GM12878 (cell line): ENCODE measurements at places on chromosomes 2 and 18. TPM values are rescaled to one million over a fixed set of nuclear protein-coding genes. Genes with fewer than 3 reads are reported as not detected.
A peak's percentile ranks its signal among the peaks of the same experiment; 100 is the strongest.

- no peak for DNase-seq
These were observed 49.5 kb downstream of the IKZF2 start for GRCh38 chr2:213101692-213102460.

DNA sequence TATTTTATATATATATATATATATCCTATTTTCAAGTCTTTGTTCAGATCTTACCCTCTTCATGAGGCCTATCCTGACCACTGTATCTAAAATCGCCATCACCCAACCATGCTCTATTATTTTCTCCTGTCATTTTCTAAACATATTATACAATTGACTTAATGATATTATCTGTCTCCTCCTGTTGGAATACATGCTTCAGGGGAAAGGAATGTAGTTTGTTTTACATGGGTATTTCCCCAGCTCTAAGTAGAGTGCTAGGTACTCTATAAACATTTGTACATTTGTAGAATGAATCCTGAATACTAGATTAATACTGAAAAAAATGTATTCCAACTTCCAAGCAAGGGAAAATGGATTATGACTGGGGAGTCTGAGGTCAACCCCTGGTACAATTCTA lies 26.2 kb downstream of the TTC21B start:
- no peak for DNase-seq

- DNase-seq: no peak
These were observed 46.8 kb downstream of the FECH start for GRCh38 chr18:57539702-57540101.

- DNase-seq: no peak
These were observed 272.9 kb upstream of the FIGN start for GRCh38 chr2:164008752-164009151.

MOGAT1 gene
- polyA plus RNA-seq: not detected in 2 replicates

C2orf69 gene
- 20.3 and 20.4 TPM in 2 replicates for polyA plus RNA-seq

DNA sequence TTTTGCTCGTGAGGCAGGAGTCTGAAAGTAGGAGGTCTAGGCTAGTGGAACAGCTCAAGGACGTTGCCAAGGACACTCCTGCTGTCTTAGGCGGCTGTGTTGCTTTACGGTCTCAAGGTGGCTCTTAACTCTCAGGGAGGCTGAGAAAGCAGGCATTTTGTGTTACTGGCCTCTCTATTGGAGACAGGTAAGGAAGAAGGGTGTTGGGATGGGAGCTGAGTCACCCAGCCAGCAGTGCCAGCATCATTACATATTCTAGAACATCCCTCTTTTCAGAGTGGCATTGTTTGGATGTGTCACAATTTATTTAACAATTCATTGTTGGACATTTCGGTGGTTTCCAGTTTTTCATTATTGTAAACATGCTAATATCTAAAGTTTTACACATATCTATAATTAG lies 30.8 kb upstream of the TMEM214 start:
- DNase-seq: no peak

- DNase-seq: no peak
These were observed 67.9 kb downstream of the NCOA1 start for GRCh38 chr2:24558781-24559472.

DNA sequence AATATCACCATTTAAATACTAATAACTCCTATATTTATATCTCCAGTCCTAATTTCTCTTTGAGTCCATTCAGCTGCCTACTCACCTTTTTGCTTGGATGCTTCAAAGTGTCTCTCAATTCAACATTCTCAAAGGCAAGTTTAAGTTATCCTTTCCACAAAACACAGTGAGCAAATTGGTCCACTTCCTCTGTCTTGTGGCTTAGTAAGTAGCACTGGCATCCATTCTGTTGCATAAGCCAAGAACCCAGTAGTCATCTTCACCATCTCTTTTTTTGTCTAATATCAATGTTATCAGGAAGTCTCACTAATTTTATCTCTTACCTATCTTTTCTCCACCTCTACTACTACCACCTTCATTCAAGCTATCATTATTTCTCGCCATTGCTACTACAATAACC lies 27.4 kb upstream of the IL1RL1 start:
- no peak for DNase-seq

DNA sequence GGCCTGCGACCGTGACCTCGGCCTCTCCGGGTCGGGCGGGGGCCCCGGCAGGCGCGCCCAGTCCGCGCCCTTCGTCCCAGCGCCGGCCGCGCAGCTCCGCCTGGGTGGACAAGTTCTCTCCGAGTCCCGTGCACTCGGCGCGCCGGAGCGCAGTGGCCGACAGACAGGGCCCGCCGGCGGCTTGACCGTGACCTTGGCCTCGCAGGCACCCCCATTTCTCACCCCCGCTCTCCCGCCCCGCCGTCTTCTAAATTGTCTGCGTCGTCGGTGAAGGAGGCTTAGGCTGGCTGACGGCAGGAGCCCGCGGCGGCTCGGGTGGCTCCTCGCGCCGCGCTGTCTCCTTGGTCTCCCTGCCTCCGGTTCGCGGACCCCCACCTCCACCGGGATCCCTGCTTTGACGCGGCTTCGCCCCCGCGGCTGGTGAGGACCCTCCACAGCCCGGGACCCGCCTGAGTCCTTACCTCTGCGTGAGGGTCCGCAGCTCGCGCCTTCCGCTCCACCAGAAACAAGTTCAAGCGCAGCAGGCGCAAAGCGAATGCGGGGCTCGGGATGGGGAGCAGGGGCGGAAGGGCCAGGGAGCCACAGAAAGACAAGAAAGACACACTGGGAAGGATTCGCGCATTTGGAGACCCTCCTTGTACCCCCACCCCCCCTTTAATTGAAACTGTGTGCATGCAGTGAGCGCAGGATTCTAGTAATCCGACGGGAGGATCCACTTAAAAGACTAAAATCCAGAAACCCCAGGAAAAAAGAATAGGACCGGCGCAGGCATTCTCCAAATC lies 4.0 kb downstream of the PTGR3 start:
- DNase-seq: no peak

LRRC30 gene
- not detected in 2 replicates for polyA plus RNA-seq

DNA sequence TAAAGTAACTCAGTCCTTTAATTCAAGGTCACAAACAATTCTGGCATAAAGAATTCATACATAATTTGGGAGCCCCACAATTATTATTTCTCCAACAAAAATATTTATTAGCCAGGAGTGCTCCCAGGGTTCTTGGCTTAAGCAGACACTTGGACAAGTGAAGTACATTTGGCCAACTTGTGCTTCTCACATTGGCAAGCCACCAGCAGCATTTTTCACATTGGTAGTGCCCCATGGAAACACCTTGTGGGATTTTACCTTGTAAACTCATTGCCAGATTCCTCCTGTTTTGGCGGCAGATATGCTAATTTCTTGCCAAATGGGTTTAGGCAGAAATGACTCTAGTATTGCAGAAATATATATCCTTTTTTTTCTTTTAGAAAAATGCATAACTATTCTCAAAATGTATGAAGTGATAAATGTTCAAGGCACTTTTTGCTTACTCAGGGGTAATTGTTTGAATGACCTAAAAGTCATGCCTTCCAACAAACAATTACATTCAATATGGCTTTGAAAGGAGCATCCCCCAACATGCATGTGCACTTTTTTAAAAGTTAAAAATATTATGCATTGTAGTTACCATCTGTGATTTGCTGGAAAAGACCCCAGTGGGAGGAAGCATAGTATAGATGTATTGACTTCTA lies 113.5 kb downstream of the CSRNP3 start:
- no peak for DNase-seq

DNA sequence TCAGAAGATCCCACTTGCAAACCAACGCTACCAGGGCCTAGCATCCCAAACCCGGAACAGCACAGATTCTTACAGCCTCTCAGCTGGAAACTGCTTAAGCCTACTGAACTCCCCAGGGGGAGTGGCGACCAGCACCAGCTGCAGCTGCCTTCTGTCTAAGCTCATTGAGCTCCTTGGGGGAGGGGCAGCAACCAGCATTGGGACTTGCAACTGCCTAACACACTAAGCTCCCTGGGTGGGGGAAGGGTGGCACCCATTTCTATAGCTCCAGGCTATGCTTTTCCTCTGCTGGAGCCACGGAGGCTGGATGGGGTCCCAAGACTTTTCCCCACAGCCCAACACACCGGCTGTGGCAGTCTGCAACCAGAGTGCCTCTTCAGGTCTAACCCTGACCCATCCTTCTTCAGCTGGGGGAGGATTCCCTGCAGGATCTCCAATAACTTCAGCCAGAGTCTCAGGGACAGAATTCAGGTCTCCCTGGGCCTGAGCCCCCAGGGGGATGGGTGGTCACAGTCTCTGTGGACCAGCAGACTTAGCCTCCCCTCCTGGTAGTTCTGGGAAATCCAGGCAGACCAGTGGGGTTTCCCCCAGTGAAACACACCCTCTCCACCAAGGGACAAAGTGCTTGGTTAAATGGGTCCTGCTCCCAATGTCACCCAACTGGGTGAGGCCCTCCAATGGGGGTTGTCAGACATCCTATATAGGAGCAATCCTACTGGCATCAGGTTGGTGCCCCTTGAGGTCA lies 45.9 kb upstream of the ITGA4 start:
- DNase-seq: peak; percentile 30

DNA sequence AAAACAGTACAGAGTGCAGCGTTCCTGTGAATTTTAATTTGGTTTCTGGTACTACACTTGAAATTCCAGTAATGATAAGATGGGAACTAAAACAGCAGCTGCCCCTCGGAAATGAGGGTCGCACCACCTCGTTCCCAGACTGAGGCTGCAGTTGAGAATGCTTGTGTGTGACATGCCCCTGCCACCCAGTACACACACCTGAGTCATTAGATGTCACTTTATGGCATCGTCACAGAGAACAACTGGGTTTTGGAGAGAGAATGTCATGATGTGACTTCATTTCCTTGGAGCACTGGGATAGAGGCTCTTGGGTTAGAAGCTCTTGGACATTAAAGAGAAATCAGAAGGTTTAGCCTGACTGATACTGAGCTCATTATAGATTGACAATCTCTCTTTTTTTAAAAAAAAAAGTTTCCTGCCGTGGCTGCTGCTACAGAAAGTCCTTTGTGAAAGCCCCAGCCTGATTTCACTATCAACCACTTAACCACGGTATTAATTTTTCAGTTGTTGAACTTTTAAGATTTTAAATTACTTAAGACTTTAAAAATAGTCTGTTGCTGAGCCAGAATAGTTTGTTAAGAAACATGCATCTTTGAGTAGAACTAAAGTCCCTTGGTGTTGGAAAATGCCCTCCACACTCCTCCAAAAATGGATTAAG lies 24.5 kb downstream of the BCL2L11 start:
- no peak for DNase-seq

IL37 gene
- polyA plus RNA-seq: not detected in 2 replicates

MYOM1 gene
- polyA plus RNA-seq: 0.46 and 0.62 TPM in 2 replicates

DNA sequence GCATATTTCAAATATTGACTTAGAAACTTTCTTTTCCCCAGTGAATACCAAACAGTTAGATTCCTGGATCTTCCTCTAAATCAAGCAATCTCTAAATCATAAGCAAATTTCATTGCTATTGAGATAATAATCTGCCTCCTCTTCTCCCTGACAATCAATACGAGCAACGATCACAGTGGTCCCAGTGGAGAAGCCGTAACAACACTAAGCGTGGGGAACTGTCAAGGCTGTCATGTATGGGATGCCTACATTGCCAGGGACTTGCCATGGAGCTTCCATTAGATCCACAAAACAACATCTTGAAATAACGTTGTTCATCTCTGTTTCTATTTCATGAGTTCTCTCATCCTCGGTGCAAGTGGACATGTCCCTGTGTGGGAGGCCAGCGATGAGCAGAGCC lies 61.3 kb downstream of the SNTG2 start:
- no peak for DNase-seq

DNA sequence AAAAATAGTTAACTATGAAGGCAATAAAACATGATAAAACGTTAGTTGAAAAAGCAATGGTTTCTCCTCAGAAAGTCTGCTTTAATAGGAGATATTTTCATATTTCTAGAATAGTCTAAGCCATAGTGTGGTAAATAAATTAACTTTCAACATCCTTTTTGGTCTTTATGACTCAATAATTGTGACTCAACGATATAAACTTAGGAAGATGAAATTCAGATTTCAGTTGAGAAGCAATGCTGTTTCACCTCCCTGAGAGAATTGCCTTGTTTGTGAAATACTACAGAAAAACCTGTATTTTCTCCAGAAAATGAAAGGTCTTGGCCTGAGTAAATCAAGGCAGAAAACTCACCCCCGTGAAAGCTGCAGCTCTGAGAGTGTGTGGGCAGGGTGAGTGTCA lies 166.9 kb downstream of the ETAA1 start:
- DNase-seq: no peak

RAB6C gene
- not detected in 2 replicates for polyA plus RNA-seq

DNA sequence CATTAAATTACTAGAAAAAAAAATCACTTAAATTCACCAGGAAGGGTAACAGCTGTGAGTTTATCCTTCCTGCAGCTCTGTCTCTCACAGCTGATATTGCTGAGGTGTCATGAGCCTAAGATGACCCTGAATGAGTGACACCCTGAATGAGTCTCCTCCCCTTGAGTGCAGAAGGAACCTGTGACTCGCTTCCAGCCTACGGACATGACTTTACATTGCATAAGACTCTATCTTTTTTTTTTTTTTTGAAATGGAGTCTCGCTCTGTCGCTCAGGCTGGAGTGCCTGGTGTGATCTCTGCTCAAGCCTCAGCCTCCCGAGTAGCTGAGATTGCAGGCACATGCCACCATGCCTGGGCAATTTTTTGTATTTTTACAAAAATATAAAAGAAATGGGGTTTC lies 14.1 kb downstream of the MRO start:
- DNase-seq: no peak

CRYGC gene
- not detected in 2 replicates for polyA plus RNA-seq

ITGB6 gene
- polyA plus RNA-seq: not detected in 2 replicates

IL36B gene
- polyA plus RNA-seq: not detected in 2 replicates

- DNase-seq: no peak
These were observed 78.0 kb upstream of the OTX1 start for GRCh38 chr2:62972601-62973000.

OSBPL6 gene
- 0.03 and 0.27 TPM in 2 replicates for polyA plus RNA-seq

PARD3B gene
- polyA plus RNA-seq: not detected in 2 replicates

DNA sequence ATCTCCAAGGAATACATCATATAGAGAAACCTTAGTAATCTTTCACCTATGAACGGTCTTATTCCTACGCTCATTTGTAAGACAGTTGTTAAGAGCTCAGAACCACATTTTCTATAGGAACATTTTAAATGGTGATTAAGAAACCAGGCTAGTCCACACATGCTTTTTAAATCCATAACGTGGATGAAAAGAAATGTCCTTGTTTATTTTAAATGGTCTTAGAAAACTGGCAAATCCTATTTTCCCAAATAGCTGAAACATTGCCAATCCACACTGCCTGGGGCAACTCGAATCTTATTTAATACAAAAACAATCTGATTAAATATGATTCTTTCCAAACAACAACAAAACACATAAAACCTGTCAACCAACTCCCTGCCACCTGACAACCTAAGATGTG lies 23.7 kb downstream of the METTL8 start:
- no peak for DNase-seq
